ENCODE measurements at places on chromosomes 7 and 10.

DNA sequence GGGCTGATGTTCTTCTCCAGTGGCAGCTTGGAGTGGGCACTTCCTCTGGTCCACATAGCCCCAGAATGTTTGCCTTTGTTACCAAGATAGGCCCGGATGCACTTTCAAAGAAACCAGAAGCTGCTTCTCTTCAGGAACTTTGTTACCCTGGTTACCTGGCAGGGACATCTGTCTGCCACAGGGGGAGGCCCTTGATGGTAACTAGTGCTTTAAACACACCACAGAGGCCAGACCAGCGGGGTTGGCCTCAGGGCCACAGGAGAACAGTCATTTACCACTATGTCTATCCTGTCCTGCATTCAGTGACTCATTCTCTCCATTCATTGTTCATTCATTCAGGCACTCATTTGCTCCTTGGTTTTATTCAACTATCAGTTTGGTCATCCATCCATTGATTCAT, 11.9 kb upstream of the PLEKHA1 start:
- DNase-seq: peak; percentile 40

DNA sequence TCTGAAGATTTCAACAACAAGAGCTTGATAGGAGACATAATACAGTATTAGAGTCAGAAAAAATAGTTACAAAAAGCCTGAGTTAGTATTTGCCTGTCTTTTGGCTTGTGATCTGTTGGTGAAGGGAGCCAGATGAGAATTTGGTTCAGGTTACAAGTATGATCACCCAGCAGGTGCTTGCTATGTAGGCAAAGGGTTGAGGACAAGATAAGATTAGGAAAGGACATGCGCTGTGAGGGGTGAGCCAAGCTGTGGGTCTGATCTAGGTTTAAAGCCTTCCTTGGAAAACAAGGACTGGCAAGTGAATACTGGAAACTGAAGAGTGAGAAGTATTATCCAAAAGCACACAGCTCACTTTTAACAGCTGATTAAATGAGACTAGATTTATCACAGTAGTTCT, 28.7 kb upstream of the CD36 start:
- DNase-seq: no peak

GRCh38 chr7:107948645-107949442, 54.1 kb downstream of the LAMB1 start:
- no peak for DNase-seq

DNA sequence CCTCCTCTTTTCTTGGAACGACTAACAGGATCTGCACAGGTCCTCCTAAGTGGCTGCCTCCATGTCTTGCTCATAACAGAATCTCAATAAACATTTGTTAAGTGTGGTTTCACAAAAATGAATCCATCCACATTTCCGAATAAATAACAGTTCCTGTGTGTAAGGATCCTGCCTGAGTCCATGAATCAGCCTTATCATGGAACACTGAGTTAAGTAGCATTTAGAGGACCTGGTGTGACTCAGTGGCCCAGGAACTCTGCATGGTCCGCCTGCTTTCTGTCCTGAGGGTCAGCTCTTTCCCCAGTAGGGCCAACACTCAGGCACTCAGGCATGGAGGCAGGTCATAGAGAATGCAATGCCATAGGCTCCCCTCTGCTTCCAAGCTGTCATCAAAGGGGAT, 15.8 kb upstream of the C10orf90 start:
- no peak for DNase-seq

DNA sequence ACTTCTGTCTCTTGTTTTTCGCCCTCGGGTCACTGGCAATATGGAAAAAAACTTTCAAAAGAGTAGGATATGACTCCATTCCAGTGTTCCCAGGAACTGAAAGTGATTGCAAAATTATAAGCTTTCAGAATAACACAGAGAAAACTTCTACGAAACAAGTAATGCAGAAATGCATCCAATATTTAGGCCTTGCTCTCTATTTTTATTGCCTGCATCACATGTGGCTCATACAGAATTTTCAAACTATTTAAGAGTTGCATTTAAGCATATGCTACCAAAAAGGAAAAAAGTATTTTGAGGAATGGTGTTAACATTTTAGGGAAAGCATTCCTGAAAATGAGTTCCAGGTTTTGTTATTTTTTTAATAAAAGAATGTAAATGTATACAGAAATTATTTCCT, 228.0 kb downstream of the CACNB2 start:
- DNase-seq: no peak

DNA sequence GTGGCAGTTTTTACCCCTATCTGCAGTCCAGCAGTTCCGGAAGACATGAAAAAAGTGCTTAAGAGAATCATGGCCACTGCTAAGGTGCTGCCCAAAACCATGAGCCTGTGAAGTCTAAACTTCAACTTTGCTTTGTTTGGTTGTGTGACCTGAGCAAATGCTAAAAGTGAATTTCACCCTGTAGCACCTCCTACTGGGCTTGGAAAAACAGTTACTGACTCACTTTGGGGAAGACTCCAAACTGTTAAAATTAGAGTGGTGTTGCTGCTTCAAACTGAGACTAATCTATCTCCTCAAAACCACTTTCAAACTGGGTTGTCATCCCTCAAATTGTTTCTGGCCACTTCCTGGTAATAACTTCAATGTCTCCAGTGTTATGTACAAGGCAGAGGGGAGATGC, 21.3 kb downstream of the MKX start:
- DNase-seq: no peak

DNA sequence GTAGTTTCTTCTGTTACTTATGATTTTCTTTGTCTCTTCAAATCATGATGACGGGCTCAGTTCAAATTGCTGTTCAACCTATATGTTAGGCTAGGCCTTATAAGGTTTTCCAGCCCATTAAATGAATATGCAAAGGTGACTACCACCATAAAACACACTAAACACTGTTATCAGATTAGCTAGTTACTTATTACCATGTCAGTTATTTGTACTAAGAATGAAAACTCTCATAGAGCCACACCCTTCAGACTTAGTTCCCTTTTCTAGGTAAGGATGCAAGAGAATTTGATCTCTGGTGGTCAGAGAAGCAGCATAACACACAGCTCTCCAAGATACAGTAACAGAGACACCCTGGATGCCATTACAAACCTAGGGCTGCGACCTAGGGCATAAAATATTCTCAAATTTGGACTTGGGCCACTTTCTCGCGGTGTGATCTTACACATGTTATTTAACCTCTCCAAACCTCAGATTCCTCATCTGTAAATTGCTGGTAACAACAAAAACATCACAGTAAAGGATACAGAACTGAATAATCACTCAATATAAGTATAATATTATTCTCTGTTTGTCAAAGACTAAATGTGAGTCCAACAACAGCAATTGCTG, 35.6 kb downstream of the ANKMY2 start:
- no peak for DNase-seq

DNA sequence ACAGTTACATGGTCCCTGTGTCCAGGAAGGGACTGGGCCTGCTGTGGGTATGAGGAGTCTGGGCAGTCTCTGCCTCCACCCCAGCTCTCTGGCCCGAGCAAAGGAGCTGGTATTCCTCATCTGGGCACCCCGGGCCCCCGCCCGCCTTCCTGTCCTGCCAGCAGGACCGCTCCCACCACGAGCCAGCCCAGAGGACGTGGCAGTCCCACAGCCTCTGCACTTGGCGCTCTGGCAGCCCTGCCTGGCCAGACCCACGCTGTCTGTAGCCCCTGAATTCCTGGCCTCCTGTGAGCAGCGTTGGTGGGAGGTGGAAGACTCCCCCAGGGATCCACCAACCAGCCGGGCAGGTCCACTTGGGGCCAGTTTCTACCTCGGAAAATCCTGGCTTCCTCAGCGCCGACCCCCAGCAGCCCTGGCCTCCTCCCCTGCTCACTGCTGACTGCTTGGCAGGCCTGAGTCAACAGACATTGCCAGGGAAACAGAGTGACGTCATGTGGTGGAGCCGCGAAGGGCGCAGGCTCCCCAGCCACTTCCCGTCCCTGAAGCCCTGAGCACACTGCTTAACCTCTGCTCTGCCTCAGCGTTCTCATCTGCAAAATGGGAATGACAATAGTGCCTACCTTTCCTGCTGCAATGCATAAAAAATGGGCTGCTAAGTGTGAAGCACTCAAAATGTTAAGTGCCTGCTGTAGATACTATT, 21.6 kb upstream of the LIMK1 start:
- no peak for DNase-seq

DNA sequence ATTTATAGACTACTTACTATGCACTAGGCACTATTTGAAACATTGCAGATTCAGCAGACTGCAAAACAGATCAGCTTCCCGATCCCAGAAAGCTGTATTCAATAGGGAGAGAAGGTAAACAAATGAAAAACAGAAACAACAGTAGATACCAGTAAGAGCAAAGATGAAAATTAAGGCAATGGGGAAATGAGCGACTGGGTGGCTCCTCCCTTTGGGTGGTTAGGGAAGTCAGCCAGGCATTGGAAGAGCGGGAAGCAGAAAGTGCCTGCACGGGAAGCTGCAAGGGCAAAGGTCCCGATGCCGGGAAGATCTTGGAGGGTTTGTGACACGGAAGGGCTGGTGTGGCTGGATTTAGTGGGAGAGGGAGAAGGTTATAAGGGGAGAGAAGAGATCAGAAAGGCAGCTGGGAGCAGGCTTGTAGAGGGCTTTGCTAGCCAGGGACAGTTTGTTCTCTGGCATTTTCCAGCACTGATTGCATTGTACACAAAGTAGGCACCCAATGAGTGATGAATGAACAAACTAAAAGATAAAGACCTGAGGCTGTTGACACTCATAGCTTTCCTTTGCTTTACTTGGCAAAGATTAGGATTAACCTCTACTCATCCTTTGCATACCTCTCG, 67.8 kb downstream of the NAMPT start:
- no peak for DNase-seq

DNA sequence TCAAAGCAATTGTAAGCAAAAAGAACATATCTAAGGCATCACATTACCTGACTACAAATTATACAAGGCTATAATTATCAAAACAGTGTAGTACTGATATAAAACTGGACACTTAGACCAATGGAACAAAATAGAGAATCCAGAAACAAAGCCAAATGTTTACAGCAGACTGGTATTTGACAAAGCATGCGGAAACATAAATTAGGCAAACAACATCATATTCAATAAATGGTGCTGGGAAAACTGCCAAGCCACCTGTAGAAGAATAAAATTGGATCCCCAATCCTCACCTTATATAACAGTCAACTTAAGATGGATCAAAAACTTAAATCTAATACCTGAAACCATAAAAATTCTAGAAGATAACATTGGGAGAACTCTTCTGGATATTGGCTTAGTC, 240.8 kb upstream of the POM121L12 start:
- DNase-seq: no peak

All from NCI-H510A (cell line).